T follicular helper cell (primary cell): ENCODE measurements at places on chromosomes 1 and 21.

DNA sequence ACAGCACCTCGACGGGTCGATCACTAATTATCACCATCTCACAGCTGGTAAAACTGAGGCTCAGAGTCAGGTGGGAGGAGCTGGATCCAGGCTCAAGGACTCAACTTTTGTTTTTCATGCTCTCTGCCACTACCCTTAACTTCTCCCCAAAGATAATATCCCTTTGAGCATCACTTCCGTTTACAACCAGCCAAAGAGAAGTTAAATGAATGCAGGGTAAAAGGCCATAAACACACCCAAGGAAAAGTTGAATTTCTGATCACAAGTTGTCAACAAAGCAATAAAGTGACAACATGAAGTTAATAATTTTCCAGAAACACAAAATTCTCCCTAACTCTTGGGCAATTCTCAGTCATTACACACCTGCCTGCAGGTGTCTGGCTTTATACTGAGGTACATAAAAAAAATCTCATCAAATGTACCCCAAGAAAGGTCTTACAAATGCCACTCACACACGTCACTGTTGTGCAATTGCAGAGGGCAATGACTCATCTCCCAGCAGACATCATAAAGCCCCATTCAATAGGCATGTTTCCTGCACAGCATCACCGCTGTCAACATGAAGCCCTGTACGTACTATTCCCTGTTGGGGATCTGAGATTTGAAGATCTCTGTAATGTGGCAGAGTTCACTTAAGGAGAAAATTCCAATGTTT is 3.4 kb downstream of the OR2T11 start:
- DNase-seq = no peak

- no peak for DNase-seq
Observed at GRCh38 chr1:29470087-29470787, 233.9 kb downstream of the PTPRU start.

- DNase-seq = no peak
Observed at GRCh38 chr1:156964441-156964840, 44.0 kb downstream of the LRRC71 start.

DNA sequence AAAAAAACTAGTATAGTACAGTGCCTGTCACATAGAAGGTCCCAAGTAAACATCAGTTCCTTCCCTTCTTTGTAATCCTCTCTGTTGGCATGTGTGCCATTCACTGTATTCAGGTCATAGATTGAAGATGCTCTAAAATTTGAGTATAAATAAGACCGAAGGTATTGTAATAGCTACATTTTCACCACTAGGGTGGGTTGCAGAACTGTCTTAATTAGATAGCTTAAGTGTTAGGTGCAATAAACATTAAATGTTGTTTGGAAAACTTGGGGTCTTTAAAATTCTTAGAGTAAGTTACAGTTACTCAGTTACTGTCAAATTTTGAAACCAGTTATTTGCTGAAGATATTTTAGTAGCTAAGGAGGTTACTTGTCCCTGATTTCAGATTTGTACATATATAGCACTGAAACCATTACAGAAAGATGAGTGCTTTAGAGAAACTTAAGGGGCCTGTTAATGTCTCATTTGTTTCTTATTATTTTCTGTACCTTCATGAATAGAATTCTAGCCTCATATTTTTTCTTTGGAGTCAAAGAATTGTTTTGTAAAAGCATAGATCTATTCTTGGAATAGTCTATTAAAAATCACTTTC is 24.3 kb downstream of the PER3 start:
- DNase-seq = no peak

GRCh38 chr1:209613400-209614150 is 30.1 kb downstream of the CAMK1G start:
- no peak for DNase-seq

DNA sequence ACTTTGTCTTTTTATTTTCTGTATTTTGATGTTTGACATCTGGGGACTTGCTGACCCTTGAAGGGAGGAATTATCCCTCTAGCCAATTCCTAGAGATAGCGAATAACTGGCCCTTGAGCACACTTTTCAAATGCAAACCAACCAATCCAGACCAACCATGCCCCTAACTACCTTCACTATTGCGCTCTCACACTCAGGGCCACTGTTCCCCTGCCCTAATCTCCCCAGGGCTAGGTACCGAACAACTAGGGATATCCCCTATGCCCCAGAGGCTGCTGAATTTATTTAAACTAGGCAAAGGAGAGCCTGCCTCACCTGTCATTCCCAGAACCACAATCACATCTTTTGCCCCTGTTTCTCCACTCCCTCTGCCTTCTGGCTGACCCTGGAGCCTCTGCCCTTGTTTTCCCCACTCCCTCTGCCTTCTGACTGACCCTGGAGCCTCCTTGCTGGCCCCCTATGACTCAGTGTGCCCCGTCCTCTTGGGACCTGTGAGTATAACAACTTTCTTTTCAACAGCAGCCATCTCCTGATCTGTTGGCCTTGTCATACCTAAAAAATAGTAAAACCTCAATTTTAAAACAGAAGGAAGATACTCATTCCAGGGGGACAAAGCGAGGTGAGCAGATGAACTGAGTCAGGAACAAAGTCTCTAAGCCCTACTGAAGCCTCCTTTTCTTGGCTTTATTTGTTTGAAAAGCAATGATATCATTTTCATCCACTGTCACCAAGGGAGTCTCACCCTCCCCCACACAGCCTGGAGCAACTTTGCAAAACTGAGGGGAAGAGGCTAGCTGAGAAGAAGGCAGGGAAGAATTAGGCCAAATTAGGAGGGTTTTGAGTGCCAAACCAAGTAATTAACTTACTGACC is 115.5 kb downstream of the NMNAT2 start:
- no peak for DNase-seq

DNA sequence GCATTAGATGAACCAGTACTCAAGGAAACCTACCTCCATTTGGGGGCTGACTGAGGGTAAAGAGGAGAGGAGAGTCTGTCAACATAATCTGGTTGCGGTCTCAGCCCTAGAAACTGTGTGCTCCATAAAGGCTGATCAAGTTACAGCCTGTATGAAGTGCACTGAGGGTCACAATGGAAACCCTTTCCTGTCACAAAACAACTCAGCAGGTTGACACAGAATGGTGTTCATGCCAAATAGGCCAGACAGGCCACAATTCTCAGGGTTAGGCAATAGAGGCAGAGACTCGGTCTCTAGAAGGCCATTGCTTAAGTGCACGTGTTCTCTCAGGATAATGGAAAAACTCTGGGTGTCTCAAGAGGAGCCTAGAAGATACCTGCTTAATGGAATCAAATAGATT is 4.1 kb upstream of the ANKRD35 start:
- no peak for DNase-seq

GRCh38 chr1:154745750-154746425 is 124.2 kb downstream of the KCNN3 start:
- DNase-seq = no peak

DNA sequence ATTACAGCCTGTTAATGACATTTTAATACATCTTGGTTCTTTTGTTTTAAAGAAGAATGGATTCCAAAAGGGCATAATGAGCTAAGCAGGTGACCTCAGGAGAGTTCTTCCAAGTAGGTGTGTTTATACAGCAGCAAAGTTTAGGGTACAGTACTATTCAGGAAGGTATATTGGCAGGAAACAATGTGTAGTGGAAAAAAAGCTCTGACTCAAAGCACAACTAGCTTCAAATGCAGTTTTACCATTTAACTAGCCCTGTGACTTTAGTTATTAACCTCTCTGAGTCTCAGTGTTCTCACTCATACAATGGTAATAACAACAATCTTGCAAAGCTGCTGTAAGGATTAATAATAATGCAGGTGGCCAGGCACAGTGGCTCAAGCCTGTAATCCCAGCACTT is 29.9 kb downstream of the FAF1 start:
- DNase-seq = no peak

DNA sequence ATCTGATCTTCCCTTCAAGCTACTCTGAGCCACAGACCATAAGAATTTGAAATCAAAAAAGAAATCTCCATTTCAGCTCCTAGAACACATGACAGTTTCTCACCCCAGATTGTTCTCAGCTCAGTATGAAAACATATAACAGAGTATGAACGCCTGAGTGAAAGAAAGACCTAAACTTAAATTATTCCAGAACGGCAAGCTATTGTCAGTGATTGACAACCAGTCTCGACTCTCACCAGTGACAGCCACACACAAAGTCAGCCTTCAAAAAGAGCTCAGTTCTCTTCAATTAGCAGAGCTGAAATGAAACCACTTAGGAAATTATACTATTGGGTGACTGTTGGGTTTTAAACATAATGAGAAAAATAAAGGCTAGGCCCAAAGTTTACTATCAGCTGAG is 312.8 kb downstream of the OMA1 start:
- no peak for DNase-seq

- no peak for DNase-seq
Observed at GRCh38 chr21:27477296-27477695, 510.4 kb upstream of the ADAMTS5 start.

DNA sequence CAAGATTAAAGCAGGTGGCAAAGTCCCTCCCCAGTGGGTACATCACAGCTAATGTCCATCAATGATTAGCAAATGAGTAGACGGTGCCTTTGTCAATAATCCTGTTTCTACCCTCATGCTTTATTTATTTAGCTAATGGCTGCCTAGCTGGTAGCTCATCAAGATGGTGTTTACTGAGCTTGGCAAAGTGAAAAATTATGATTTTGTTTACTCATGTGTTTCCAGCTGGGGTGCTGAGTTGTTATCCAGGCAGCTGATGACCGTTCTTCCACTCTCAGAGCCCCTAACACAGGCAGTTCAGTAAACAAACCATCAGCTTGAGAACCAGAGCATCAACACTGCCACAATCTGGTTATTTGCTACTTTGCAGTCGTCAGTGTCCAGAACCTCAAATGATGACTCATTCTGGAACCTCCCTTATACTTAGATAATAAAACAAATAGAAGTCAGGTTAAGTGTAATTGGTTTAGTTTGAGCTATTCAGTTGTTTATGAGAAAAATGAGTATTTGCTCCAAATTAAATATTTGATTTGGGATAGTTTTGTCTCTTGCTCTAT is 163.9 kb downstream of the ST6GALNAC5 start:
- DNase-seq = no peak

DNA sequence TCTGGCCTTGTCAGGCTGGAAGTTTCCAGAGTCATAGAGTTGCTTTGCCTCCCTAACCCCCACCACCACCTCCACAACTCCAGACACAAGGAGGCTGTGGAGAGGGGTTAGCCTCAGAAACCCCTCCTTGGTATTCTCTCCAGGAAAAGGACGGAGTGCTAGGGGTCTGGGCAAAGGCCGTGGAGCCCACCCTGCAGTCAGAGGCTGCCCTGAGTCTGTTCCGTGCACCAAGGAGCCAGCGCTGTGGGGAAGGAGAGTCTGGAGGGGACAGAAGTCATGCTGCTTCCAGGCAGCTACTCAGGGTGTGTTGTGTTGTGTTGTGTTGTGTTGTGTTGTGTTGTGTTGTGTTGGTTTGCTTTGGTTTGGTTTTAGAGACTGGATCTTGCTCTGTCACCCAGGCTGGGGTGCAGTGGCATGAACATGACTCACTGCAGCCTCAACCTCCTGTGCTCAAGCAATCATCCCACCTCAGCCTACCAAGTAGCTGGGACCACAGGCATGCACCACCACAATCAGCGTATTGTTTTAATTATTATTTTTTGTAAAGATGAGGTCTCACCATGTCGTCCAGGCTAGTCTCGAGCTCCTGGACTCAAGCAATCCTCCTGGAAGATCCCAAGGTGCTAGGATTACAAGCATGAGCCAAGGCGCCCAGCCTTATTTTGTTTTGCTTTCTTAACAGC is 122.2 kb upstream of the TMEM51 start:
- no peak for DNase-seq

GRCh38 chr21:40284409-40284808 is 417.2 kb downstream of the PCP4 start:
- no peak for DNase-seq

- no peak for DNase-seq
Observed at GRCh38 chr1:84164161-84164560, 20.1 kb downstream of the PRKACB start.

DNA sequence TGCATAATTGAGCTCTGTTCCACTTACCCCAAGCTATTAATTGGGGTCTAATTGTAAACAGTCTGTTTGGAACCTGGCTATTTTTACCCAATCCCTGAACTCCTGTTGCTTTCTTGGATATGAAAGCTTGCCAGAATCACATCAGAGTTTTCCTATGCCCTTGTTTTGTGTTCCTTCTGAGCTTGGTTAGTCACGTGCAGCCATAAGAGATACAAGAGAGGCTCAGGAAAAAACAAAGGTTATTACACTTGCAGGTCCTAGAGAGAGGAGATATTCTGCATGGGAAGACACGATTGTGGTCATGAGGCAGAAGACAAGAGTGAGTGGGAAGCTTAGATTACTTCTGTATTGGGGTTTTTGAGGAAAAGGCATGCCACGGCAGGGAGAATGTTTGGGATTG is 46.0 kb upstream of the RGL1 start:
- no peak for DNase-seq

GRCh38 chr1:208272311-208272710 is 28.1 kb upstream of the PLXNA2 start:
- DNase-seq = no peak

DNA sequence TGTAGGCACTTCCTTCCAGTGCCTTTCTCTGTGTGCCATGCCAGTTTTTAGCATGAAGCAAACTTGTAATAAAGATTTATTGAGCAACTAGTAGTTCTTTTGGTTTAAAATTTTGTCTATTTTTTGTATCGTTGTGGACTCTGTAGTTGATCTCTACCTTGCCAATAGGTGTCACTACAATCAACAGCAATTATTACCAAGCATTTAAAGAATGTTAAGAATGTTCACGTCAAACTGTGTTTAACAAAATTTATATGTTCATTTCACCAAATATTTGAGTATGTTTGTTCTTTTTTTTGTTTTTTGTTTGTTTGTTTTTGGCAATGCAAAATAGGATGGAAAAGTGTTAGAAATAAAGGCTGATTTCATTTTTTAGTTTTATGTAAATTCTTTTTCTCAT is 208.1 kb downstream of the PATJ start:
- no peak for DNase-seq

- DNase-seq = no peak
Observed at GRCh38 chr1:88998716-88999115, 6.3 kb upstream of the KYAT3 start.

DNA sequence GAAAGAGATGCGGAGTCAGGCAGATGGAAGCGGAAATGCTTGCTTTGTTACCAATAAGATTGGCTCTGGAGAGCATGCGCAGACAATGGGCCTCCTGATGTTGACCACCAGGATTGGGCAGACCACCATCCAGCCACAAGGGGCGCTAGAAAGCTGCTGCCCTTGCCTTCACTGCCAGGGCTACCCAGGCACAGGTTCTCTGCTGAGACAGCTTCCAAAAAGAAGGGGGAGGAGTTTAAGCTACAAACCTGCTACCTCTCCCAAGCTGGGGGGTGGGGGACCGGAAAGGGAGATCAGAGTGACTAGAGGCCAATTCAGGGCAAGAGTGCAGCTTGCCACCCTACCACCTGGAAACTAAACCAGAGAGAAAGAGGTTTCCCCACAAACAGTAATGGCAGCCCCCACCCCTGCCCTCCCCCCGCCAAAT is 369.7 kb downstream of the RRAGC start:
- no peak for DNase-seq

DNA sequence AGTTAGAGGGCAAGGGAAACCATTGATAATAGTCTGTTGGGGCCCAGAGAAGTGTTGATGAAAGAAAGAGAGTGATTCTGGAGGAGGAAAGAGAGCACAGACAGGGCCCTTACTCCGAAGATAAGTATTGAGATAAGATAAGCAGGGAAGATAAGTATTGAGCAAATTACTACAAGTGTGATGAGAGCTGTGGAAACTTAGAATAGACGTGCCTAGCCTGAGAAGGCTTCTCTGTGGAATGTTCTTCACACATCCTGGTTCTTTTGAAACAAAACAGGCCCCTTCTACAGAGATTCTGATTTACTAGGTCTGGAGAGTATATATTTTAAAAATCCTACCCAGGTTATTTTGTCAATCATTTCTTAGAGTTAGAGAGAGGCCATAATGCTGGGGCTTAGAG is 26.4 kb downstream of the FNBP1L start:
- DNase-seq = no peak
